ENCODE measurements at places on chromosomes 16 and 17. TPM values are rescaled to one million over a fixed set of nuclear protein-coding genes. Genes with fewer than 3 reads are reported as not detected.
A peak's percentile ranks its signal among the peaks of the same experiment; 100 is the strongest.

The BBS2 gene
- total RNA-seq: 31.8 TPM

GRCh38 chr17:49633762-49634484, 44.0 kb downstream of the SPOP start:
- no peaks in the 10 kb centered on the region for H3K36me3 ChIP-seq
- H3K4me3 ChIP-seq: no peak overlapping the region
- H3K27me3 ChIP-seq: no peaks in the 10 kb centered on the region
- H3K27ac ChIP-seq: no peak overlapping the region
- no peak for DNase-seq

DNA sequence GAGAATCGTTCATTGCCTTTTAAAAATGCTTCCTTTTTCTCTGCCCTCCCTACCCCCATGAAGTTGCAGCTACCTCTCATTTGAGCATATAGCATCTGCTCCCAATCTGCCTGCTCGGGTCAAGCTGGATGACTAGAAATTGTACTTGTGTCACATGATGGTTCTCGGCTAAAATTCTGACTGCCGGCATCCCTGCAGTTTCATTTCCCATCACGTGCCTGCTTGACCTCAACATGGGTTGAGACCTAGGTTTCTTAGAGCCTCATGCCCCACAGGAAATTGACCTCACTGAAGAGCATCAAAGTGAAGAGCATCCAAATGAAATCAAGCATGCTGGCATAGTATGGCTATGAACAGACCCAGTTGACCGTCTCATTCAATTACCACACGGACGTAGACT, 581.6 kb upstream of the PSMD7 start:
- no peak overlapping the region for H3K27ac ChIP-seq
- H3K27me3 ChIP-seq: no peaks in the 10 kb centered on the region
- no peaks in the 10 kb centered on the region for H3K36me3 ChIP-seq
- no peak overlapping the region for H3K4me3 ChIP-seq
- H3K4me1 ChIP-seq: no peaks in the 10 kb centered on the region

The OR1A2 gene
- total RNA-seq: not detected

DNA sequence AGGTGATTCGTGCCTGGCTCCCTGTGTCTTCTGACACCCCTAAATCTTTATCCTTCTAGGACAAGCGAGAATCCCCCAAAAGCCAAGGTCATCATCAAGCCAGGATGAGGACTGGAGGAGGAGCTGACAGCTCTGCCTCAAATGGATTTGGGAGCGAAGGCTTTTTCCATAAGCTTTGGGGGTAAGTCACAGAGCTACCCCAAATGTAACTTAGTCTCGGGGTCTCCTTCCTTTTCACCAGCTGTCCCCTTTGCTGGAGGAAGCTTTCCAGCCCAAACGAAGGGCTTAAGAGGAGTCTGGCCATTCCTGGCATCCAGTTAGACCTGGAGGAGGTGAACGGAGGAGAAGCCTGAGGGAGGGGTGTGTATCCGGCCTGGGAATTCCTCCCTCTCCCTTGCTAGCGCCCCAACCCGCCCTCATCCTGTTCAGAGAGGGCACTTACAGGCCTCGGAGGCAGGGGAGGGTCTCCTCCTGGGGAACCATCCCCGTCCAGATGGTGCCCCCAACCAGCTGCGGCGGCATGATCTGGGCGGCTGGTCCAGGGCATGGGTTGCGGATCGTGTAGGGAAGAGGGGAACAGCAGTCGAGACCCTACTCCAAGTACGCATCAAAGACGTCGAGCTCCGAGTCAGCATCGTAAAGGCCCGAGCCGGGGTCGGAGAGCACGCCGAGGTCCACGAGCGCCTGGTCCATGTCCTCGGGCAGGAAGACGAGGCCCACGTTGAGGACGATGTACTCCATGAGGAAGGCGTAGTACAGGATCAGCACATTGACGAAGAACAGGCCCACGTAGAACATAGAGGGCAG, 938 bp downstream of the DEXI start:
- H3K4me1 ChIP-seq: peaks cover 81% of the 10 kb centered on the region
- no peak for DNase-seq
- no peaks in the 10 kb centered on the region for H3K36me3 ChIP-seq
- peak overlapping the region; percentile 92 for H3K27ac ChIP-seq

GRCh38 chr16:72481419-72481818, 309.5 kb upstream of the PMFBP1 start:
- no peaks in the 10 kb centered on the region for H3K4me1 ChIP-seq
- H3K4me3 ChIP-seq: no peak overlapping the region
- no peak overlapping the region for H3K27ac ChIP-seq
- DNase-seq: no peak

The OMG gene
- total RNA-seq: 25.7 TPM

- no peaks in the 10 kb centered on the region for H3K4me1 ChIP-seq
- H3K27me3 ChIP-seq: no peaks in the 10 kb centered on the region
- H3K4me3 ChIP-seq: no peak overlapping the region
- no peak for DNase-seq
- no peaks in the 10 kb centered on the region for H3K36me3 ChIP-seq
- H3K27ac ChIP-seq: no peak overlapping the region
Observed at GRCh38 chr16:12760819-12761611, 42.7 kb downstream of the CPPED1 start.

DNA sequence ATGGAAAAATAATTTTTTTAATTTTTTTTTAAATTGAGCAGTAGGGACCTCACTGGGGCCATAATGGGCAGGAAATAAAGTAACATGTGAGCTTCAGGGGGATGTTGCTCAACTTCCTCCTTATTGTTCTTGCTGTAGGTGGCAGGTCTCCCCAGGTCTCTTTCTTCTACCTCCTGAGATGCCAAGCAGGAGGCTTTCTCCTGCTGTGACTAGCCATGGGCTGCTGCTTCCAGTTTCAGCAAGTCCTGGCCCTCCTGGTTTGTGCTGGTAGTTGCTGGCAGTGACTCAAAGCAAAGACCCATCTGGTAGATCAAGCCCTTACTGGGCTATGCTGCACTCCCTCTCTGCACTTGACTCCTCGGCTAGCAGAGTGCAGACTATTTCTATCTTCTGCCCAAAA, 2.3 kb downstream of the DPEP2NB start:
- H3K36me3 ChIP-seq: no peaks in the 10 kb centered on the region
- no peak overlapping the region for H3K27ac ChIP-seq
- H3K4me1 ChIP-seq: peaks cover 4% of the 10 kb centered on the region
- no peaks in the 10 kb centered on the region for H3K27me3 ChIP-seq
- no peak for DNase-seq
- H3K4me3 ChIP-seq: no peak overlapping the region

All from upper lobe of left lung (tissue), 6 donors.